ENCODE measurements at places on chromosomes 7 and 10.

DNA sequence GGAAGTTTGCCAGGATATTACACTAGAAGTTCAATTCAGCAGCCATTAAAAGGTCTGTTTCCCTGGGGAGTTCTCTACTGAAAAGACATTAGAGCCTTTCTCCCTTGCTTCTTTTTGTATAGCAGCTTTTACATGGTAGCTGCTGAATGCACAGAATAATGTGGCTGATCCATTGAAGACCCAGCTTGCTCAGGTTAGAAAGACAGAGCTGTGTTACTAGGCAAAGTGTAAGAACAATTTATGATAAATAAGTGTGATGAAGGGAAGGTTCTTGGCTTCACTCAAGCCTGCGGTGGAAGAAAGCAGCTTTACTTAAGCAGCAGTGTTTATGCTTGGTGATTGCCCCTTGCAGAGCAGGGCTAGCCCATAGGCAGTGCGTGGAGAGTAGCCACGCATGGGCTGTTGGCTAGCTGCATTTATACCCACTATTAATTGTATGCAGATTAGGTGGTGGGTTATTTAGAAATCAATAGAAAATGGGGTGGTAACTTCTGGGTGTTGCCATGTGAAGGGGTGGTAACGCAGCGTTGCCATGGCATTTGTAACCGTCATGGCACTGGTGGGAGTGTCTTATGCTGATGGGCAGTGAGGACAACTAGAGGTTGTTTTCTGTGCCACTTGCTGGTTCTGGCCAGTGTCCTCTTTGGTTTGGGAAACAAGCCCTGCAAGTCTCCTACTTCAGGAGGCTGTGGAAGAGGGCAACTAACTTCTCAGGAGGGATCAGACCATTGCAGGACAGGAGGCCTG lies 942.9 kb downstream of the NRG3 start:
- no peak overlapping the region for H3K4me3 ChIP-seq
- peaks cover 16% of the 10 kb centered on the region for H3K4me1 ChIP-seq
- H3K27me3 ChIP-seq, result no peaks in the 10 kb centered on the region
- H3K27ac ChIP-seq, result no peak overlapping the region

GRCh38 chr7:116311816-116312471 lies 101.6 kb downstream of the TES start:
- H3K27ac ChIP-seq, result no peak overlapping the region
- DNase-seq, result no peak
- peaks cover 15% of the 10 kb centered on the region for H3K4me1 ChIP-seq
- no peaks in the 10 kb centered on the region for H3K36me3 ChIP-seq

- H3K4me3 ChIP-seq, result no peak overlapping the region
- peak overlapping the region; percentile 13 for H3K27ac ChIP-seq
- DNase-seq, result no peak
Observed at GRCh38 chr7:28658381-28658780, 246.1 kb downstream of the CREB5 start.

- H3K4me1 ChIP-seq, result peaks cover 12% of the 10 kb centered on the region
- peaks cover 15% of the 10 kb centered on the region for H3K27me3 ChIP-seq
- H3K36me3 ChIP-seq, result no peaks in the 10 kb centered on the region
- DNase-seq, result no peak
Observed at GRCh38 chr7:73766556-73767229, 3.4 kb downstream of the CLDN3 start.

DNA sequence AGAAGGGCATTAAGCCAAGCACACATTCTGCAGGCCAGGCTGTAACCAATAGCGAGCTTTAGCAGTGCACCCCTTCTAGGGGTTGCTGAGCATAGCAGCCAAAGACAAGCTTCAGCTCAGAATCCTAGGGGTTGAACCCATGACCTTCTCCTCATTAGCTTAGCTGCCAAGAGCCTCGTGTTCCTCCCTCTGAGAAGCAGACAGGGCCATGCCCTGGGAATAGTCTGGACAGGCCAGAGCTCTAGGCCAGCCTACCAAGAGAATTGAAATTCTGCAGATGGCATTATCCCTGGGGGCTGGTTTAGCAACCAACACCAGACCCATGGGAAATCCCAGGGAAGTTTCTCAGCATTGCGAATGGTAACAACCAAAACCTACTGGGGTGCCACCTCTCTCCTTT lies 77.2 kb downstream of the PLXNA4 start:
- H3K27ac ChIP-seq, result no peak overlapping the region
- no peaks in the 10 kb centered on the region for H3K36me3 ChIP-seq
- DNase-seq, result no peak
- no peak overlapping the region for H3K4me3 ChIP-seq
- H3K27me3 ChIP-seq, result no peaks in the 10 kb centered on the region
